ENCODE measurements at places on chromosomes 4 and X.

DNA sequence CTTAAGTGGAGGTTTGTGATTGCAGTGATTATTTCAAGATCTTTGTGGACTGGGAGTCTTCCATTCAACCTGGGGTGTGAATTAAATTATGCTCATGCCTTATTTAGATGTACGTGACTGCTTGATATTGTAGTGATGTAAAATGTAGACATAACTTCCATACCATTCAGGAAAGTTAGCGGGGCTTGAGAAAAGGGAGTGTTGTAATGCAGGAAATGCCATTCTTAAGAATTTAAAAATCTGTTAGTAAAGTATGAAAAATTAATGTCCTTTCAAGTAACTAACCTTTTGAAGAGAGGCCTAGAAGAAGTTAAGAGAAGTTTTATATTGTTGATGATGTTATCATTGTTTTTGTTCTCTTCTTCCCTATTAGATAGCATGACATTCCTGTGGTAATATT is 318.2 kb downstream of the CCSER1 start:
- peak; percentile 19 for DNase-seq

DNA sequence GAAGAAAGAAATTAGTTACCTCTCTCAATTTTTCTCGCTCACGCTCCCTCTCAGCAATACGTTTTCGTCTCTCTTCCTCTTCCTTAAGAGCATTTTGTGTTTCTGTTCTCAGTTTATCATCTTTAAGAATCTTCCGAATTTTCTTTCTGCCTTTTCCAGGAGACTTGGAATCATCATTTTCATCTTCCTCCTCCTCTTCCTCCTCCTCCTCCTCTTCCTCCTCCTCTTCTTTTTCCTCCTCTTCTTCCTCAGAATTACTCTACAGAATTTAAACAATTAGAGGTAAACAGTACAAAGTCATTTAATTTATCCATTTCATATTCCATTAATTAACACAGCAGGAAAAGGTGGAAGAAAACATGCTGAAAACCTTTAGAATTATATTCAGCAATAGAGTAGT is 133.9 kb downstream of the ATRX start:
- DNase-seq, result no peak

DNA sequence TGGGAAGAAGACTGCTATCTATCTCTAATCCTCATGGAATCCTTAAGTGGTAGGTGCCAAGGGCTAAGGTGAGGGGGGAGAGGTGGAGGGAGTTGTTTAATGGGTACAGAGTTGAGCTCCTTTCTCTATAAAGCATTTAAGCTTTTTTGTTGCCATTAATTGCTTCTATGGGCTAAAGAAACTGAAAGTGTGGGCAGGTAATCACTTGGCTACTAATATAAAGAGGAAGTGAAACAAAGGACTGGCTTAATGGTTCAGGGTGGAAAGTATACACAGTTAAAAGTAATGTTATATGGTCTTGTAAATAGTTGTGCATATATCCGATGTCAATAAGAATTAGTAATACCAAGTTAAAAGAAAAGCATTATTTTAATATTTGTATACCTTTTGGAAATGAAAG is 83.9 kb downstream of the POLA1 start:
- DNase-seq, result no peak

DNA sequence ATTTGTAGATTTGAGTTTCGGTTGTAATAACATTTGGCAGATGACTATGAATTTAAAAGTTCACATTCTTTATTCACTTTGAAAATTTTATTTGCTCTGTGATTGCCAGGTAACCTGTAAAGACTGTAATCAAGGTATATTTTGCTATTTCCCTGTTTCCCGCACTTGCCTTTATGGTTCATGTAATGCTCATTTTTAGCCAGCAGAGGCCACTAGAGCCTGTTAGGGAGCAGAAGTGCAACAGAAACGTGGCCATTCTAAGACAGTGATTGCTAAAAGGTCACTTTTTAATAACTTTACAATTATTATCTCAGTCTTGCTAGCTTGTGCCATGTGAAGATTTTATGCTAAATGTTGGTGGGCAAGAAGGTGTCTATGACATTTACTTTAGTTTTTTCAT is 12.4 kb downstream of the YIPF6 start:
- DNase-seq, result peak; percentile 51

Measured in cardiac muscle cell (in vitro differentiated cells and primary cell).